ENCODE measurements at places on chromosomes 2 and 18.
A peak's percentile ranks its signal among the peaks of the same experiment; 100 is the strongest.

GRCh38 chr18:27983780-27984179 is 193.2 kb downstream of the CDH2 start:
- DNase-seq, result no peak

DNA sequence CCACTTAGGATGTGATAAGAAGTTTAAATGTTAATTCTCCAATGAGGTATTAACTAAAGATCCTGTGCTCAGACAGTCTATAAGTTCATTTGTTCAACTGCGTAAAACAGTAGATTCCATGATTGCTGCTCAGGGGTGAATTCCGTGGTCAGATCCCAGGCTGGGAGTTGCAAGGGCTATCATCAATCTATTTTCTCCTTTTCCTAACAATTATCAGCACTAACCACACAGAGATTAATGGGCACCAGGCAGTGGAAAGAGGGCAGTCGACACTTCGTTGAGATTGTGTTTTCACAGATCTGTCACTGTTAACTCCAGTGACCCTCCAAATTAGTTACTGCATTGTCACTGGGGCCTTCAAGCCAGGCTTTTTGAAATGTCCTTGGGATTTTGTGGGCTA is 154.1 kb upstream of the SPRED2 start:
- no peak for DNase-seq

- DNase-seq, result no peak
Observed at GRCh38 chr2:240589850-240590525, 3.5 kb downstream of the CAPN10 start.

DNA sequence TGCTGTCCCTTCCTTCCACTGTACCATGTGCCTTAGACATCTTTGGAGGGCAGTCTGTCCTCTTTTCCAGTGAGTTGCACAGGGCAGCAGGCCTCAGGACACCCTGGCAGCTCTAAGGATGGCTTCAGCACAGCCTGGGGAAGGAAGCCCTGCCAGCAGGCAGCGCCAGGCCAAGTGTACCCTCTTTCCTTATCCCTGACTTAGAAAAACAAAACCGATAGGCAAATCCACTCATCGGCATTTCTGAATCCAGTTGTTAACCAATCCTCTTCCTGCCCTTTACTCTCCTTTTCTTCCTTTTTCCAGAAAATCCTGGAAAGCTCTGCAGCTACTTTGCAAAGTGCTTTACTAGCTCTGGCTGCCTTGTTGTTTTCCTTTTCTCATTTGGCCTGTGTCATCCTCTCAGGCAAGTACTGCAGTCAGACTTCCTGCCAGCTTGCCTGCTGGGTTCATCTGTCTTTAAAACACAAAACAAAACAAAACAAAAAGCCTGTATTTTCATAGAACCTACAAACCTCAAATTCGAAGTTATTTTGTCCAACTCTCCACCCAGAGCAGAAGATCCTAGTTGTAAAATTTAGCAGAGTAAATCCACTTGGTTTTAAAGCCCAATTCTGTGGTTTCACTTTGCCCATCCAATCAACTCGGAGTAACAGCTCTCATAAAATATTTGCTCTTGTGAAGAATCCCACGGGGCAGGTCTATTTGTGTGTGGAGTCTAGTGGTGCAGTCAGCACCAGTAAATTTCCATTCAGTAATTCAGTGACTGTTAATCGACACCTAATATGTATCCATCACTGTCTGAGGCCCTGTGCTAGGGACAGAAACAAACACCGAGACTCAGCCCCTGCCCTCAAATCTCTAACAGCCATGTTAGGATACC is 45.2 kb downstream of the PCBP1 start:
- DNase-seq, result no peak

- DNase-seq, result no peak
Observed at GRCh38 chr2:65277791-65278483, 50.3 kb downstream of the ACTR2 start.

GRCh38 chr18:7576685-7577084 is 9.6 kb downstream of the PTPRM start:
- DNase-seq, result no peak

GRCh38 chr2:152492911-152493310 is 157.9 kb downstream of the FMNL2 start:
- no peak for DNase-seq

DNA sequence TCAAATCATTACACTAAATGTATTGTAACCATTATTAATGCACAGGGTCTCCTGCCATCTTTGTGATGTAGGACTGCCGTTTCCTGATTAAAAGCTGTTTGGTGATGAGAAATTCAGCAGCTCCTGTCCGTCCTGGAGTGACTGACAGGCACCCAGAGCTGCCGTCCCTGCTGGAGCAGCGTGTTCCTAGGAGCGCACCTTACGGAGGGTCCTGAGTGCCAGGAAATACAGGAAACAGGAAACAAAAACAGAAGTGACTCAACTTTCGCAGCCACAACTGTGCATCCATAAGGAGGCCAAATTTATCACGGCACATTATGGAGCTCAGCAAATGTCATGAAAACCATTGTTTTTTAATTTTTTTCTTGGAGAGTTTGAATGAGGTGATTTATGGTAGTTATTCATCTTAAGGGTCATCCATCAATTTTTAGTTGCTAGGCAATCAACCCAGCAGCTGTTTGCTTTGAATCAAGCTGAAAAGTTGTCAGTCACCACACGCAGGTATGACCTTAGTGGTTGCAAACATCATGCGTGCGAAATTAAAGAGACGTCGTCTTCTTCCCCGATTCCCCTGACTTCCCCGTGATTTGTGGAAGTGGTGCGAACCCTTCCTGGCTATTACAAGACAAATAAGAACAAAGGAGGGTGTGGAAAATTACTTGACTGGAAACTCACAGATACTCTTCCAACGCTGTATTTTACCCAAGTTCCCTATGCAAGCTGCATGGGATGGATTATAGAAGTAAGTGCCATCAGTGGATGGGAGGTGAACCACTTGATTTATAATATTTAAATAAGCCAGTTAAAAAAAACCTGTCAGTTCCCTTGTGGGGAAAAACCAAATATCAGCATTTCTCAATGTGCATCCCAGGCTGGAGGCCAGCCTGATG is 19.8 kb downstream of the TSHZ1 start:
- no peak for DNase-seq

- no peak for DNase-seq
Observed at GRCh38 chr2:131425231-131425941, 50.5 kb upstream of the TUBA3D start.

DNA sequence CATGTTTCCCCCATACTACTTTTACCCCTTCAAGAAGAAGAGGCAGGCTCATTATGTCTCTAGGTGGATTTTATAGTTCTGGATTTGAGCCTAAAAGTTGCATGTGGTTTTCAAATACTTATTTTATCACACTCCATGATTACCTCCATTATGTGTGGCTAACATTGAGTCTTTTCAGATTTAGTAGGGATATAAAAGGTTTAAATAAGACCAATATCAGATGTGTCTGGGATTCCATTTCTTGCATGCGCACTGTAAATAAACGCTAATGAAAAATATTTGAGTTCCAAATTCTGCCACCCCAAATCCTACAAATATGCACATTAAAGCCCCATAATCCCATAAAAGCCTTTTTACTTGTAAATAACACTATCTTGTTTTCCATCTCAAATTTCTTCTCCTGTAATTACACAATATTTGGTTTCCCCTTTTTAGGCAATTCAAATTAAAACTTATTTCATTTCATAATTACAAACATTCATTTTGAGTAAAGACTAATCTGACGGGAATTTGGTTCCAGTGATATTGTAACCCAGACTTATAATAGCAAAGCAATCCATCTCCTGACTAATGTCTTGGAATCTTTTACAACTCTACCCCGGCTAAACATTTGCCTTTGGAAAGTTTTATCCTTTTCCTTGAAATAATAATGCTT is 600.0 kb downstream of the SLC4A3 start:
- DNase-seq, result no peak

GRCh38 chr2:84865181-84865783 is 15.6 kb downstream of the TRABD2A start:
- no peak for DNase-seq

DNA sequence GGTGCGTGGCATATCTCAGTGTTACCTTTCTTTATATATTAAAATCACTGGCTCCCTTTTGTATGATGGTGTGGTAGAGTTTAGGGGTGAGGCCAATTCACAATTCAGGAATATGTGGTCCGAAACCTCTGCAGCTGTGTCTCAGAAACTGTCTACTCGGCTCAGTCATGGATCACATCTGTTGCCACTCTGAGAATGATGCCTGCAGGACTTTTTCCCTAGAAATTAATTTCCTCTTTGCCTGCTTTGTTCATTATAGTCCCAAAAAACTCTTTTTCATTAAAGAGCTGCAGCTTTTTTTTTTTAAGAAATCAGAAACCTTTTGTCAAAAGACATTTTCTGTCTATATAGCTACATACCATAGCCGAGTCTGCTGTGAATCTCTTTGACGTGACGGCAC is 104.9 kb upstream of the NFATC1 start:
- DNase-seq, result no peak

- no peak for DNase-seq
Observed at GRCh38 chr2:29164091-29164846, 49.1 kb downstream of the CLIP4 start.

DNA sequence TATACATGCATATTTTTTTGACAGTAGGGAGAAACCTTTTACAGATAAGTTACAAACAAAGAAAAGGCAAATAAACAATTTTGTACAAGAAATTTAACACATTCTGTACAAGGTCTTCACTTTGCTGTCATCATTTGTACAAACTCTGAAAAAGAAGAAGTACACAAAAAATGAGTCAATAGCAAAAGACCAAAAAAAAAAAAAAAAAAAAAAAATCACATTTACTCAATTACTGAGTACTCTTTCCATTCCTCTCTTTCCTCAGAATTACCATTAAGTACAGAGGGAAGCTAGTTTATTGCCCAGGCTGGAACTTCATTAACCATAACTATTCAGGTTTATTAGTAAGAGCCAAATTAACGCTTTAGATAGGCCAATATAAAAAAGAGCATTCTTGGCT is 5.6 kb upstream of the STPG4 start:
- DNase-seq, result no peak

DNA sequence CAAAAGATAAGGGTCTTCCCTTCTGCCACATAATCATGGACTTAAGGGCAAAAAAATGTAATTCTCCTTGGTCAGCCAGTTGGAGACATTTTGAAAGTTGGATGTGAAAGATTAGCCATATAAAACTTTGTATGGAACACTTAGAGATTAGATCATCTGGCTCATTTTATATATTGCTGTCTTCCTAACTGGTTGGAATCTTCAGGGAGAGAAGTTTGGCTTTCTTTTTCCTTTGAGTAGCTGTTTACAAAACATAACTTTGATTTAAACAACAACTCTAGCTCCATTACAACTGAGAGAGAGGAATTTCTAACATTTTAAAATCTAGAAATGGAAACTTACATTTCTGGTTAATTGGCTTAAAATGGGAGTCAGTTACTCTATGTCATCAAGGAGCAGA is 132.7 kb downstream of the RDH14 start:
- no peak for DNase-seq

DNA sequence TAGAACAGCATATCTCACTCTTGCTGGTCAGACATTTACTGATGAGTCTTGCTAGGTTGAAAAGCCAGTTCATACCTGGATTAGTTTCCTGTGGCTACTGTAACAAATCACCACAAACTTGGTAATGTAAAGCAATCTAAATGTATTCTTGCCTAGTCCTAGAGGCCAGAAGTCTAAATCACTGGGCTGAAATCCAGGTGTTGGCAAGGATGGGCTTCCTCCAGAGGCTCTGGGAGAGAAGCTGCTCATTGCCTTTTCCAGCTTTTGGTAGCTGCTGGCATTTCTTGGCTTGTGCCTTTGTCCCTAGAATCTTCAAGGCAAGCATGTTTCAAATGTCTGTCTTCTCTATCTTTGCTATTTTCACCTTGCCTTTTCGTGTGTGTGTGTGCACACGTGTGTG is 62.3 kb upstream of the MAP4K3 start:
- no peak for DNase-seq

GRCh38 chr2:138105358-138105757 is 141.1 kb downstream of the HNMT start:
- DNase-seq, result no peak

GRCh38 chr2:17759805-17760204 is 5.9 kb downstream of the GEN1 start:
- no peak for DNase-seq

GRCh38 chr2:240135706-240136012 is 446 bp downstream of the COPS9 start:
- no peak for DNase-seq

- no peak for DNase-seq
Observed at GRCh38 chr2:182018218-182018617, 32.6 kb downstream of the PPP1R1C start.

DNA sequence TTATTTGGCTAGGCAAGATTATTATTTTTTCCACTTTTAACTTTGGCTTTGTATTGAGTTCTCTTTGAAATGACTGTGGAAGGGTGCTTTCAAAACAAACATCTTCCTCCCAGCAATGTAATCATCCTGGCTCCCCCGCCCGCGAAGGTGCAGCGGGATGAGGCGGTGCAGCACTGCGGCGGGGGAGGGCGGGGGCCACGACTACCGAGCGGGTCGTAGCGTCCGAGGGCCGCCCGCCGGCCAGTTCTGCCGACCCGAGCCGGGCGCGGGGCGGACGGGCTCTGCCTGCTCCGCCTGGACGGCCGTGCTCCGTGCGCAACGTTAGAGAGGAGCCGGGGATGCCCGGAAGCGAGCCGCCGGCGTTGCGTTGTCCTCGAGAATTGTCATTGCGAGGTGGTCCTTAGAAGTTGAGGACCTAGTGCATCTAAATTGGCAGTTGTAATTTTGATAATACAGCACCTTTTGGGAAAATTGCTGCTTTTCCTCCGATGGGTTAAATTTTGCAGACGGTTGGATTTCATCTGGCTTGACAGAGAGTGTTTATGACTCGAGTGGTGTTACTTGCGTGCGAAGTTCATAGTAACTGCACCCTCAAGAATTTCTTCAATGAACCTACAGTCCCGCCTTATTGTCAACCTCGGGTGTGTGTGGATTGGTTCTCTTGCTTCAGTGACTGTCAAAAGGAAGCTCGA is 1.1 kb downstream of the EPC2 start:
- peak; percentile 71 for DNase-seq

DNA sequence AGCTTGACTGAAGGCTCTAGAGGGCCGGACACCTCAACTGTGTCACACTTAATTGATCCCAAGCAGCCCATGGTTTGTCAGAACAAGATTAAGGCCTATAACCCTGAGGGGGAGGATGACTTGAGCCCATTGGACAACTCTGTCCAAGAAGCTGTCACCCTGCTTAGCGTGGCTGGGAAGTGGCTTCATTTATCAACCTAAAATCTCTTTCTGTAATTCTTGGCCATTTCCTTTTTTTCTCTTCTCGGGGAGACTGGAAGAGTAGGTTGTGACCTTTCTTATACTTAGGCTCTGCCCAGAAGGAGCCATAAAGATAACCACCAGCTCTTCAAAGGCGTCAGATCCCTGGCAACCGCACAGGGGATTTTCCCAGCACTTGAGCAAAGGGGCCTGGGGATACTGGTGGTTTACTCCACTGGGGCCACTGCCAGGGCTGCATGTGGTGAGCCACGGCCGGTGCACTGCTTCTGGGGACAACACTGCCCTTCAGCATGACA is 265.5 kb downstream of the CYRIA start:
- no peak for DNase-seq

All from pulmonary artery endothelial cell (primary cell).